WTC11 (cell line): ENCODE measurements at places on chromosomes 2 and 18.

DNA sequence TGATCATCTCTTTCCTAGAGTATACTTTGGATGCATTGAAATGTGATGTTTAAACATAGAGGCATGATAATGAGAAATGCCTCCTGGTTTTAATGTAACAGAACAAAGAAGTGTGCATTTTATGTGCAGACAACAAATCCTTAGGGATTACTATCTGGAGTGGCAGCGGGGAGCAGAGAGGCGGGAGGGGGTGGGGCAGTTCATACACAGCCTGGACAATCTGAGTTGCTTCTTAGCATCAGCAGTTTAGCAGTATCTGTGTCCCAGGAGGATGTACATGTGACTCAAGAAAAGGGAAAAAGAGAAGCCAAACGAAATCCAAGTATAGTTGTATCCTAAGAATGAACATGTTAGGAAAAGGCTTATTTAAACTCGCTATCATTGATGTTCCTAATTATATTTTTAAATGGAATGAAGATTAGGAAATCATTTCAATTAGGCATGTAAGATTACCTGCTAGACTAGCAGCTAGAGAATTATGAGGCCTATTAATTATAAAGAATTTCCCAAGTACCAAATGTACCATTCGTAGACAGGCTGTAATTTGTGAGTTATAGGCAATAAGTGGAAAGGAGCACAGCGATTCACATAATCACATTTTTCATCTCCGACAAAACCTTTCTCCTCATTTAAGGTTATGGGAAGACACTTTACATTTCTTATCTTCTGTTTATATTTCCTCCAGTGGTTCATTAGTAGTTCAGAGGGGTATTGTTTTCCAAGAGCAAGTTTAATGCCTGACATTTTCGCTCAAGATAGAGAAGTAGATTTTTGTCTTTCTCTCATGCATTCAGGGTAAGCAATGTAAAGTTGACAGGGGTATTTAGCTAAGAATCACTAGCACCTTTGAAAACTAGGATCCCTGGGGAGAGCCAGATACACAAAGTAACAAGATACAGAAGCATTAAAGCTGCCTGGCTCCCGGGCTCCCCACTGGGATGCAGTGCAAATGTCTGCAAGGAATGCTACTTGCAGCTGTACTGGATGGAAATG is 141.3 kb upstream of the NOSTRIN start:
- peak; percentile 41 for DNase-seq

- no peak for DNase-seq
Measured at GRCh38 chr2:113015655-113016054, 10.4 kb downstream of the IL36A start.

- DNase-seq = no peak
Measured at GRCh38 chr2:149894226-149894625, 306.7 kb upstream of the MMADHC start.

GRCh38 chr2:83081826-83082690 is 1377.0 kb downstream of the SUCLG1 start:
- no peak for DNase-seq

DNA sequence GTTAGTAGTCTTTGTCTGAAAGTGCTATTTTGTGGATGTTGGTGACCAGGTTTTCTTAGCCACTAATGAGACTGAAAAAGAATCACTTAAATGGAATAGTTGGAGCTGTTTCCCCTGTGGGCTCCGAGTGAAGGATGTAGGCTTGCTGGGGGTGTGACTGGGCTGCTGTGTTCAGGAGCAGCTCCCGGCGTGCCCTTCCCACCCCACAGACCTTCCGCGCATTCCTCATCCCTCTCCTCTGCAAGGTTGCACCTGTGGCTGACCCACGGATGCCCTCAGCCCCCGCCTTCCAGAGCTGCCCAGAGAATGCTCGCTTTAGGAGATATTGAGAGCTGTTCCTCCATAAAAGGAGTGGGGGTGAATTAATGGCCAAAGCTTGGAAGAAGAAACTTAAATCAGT is 174.3 kb downstream of the LDLRAD4 start:
- DNase-seq = no peak

GRCh38 chr18:74412116-74412880 is 44.8 kb downstream of the DIPK1C start:
- DNase-seq = peak; percentile 26

DNA sequence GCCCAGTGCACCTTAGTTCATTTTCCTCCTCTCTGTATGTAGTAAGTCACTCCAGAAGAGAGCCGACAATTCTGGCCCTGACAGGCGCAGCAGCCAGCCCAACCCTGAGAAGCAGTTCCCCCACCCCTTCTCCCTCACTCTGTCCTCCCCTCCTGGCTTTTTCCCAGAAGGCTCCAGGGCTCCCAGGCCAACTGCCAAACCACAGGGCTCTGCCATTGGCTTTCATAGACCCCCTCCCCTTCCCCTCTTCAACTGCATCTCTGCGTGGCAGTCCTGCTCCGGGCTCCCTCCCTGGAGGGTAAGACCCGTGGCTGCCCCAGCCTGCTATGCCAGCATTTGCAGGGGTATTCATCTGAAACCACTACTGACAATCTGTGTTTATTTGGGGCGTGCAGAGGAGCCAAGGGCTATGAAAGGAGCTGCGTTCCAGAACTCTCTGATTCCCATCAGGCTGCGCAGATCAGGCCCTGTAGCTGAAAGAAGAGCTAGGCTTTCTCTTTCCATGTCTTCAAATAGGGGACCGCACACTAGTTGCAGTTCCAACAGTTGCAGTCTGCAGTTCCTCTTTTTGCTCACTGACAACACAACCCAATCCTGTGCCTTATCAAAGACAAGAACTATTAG is 388.6 kb upstream of the TNP1 start:
- DNase-seq = peak; percentile 14

DNA sequence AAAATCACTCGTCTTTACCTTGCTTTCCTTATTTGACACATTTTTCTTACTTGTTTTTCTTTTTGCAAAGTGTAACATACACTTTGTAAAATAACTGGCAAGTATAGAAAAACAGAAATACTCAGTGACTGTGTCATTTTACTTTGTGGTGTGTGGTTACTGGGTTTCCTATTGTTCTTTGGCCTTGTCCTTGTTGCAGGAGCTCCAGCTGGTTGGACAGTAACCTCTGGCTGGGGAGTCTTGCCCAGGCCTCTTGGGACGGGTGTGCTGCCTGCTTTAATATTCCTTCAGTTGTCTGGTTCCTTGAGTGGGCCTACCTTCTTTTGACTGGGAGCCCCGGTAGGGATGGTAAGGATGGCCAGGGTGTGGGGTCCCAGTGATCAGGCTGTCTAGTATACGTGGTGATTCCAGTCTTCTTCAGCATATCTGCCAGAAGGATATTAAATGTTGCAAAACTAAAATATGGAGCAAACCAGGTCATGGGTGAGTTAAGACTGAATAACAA is 53.8 kb downstream of the RNF144A start:
- DNase-seq = no peak

GRCh38 chr2:201256082-201256481 is 4.3 kb upstream of the CASP8 start:
- DNase-seq = no peak

DNA sequence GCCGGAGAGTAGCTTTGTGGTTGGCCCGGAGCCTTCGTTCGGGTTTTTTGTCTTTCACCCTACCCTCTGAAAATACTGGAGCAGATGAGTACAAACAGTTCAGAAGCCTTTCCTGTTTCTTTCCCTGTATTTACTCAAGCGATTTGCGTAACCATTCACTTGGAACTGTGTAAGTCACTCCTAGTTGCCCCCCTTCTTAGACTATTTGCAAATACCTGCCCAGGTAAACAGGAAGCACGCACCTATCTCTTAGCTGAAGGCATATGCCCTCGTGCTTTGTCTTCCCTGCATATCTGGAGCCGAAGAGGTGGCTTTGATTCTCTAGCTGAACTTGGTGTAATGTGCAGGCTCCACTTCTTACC is 1.4 kb downstream of the KCNS3 start:
- no peak for DNase-seq

- no peak for DNase-seq
Measured at GRCh38 chr2:110866466-110866865, 134.1 kb downstream of the ACOXL start.

DNA sequence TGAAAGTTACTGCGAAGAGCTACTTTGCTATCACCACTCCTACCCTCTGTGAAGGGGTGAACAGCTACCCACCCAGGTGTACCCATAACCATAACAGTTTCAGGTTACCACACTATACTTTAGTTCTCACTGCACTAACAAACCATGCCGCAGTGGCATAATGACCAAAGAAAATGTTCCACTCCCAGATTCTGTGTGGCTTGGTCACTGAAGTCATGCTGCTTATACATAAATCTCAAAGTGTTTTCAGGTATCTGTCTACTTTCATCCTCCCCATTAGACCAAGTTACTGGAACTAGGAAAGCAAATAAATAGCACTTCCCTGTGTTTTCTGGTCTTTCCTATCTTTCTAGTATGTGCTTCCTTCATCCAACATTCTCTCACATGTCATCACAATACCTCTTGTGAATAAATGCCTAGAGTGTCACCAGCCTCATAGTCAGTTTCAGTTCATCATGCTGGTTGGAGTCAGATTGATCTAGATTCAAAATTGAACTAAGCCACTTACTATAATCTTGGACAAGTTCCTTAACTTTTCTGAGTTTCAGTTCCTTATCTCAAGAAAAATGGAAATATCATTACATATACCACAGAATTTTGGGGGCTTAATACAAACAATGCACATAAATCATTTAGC is 293.6 kb downstream of the FSIP2 start:
- no peak for DNase-seq

DNA sequence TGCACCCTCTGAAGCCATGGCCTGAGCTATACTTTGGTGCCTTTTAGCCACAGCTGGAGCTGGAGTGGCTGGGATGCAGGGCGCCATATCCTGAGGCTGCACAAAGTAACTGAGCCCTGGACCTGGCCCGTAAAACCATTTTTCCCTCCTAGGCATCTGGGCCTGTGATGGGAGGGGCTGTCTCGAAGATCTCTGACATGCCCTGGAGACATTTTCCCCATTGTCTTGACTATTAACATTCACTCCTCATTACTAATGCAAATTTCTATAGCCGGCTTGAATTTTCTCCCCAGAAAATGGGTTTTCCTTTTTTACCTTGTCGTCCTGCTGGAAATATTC is 15.4 kb downstream of the TAF1B start:
- DNase-seq = no peak

GRCh38 chr2:43459446-43460173 is 136.2 kb downstream of the THADA start:
- no peak for DNase-seq

- DNase-seq = no peak
Measured at GRCh38 chr2:234329202-234329960, 167.5 kb downstream of the ARL4C start.

DNA sequence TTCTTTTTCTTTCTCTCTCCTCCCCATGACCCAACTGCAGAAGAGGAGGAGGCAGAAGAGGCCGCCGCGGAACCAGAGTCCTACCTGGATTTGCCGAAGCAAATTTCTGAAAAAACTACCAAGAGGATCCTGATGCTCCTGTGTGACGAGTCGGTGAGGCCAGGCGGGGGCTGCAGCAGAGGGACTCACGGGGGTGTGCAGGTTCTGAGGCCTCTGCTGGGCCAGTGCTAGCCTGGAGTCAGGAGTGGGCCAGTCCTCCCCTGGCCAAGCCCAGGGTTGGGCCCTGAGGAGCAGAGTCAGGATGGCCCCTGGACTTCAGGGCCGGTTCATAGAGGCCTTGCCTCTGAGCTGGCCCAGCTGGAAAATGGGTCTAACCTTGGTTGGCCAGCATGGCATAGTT is 29.3 kb downstream of the OTOF start:
- DNase-seq = no peak

DNA sequence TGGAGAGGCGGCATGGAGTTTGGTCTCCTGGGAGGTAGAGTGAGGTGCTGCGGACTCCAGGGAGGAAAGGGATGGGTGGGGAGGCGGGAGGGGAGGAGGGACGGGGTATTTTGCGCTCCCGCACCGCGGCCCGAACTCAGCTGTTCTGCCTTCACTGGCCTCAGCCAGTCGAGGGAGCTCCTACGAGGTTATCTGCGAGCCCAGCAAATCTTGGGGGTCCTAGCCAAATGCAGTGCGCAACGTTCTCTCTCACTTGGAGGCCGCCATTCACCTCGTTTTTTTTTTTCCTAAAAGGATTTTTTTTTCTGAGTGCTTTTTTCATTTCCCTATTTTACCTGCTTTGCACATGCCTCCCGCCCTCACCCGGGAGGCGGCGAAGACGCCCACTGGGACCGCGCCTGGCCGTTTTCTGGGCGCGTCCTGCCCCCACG is 877 bp upstream of the BCL2L11 start:
- no peak for DNase-seq

GRCh38 chr2:3771576-3771975 is 68.2 kb downstream of the DCDC2C start:
- no peak for DNase-seq

- DNase-seq = no peak
Measured at GRCh38 chr18:44842588-44843412, 162.1 kb downstream of the SETBP1 start.

DNA sequence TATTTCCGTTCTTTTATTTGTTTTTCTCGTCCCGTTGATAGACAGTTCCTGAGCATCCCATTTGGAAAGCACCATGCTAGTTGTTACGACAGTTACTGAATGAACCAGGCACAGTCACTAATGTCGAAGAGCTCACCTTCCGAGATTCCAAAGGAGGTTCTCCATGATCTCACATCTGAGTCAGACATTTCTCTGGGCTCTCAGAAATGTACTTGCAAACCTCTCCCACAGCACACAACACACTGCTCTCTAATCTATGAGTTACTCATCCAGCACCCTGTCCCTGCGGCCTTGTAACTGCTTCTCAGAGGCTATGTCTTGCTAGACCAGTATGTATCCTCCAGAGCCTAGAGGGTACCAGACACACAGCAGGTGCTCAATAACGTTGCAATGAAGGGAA is 174.7 kb downstream of the DNER start:
- no peak for DNase-seq

GRCh38 chr2:182766626-182767025 is 50.6 kb downstream of the DNAJC10 start:
- no peak for DNase-seq

DNA sequence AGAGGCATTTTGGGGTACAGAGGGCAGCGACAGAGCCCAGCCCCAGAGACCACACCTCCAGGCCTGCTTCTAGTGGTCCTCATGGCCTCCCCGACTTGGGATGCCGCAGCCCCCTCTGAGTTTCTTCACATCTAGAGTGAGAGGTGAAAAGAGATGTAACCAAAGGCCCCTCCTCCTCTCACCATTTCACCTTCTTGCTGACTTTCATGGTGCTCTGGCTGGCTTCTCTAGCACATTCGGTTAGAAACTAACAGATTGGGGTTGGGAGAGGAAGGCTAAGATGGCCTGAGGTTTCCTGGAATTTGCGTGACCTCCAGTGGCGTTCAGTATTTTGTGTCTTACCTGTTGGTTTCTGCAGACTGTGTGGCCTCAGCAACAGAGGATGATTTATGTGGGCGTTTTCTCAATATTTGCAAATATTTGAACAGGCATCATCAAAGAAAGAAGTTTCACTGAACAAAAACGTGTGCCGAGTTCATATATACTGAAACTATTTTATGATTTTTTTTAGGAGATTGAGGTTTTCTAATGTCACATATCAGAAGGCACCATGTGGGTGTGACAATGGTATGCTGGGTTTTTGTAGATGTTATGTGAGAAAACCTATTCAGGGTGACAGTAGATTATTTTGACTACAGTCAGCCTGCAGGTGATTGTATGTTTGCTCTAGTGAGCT is 69.9 kb upstream of the BCL2L11 start:
- DNase-seq = no peak
